ENCODE measurements at places on chromosomes 6 and 20.
A peak's percentile ranks its signal among the peaks of the same experiment; 100 is the strongest.

DNA sequence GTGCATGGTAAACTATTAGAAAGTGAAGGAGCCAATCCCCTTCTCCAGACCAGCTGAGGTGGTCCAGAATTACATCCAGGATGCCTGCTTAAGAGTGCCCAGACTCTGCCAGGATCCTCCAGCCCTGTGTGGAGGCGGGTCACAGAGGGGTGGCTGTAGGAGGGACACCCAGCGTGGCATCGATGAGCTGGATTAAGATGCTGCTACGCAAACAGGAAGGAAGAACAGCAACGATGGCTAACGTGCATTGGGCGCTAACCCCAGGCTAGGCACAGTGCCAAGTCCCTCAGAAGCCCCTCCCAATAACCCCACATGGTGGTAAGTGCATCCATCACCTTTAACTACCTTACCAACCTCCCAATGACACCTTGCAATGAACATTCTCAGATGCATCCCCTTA, 63.9 kb upstream of the MRPS10 start:
- no peak for DNase-seq

DNA sequence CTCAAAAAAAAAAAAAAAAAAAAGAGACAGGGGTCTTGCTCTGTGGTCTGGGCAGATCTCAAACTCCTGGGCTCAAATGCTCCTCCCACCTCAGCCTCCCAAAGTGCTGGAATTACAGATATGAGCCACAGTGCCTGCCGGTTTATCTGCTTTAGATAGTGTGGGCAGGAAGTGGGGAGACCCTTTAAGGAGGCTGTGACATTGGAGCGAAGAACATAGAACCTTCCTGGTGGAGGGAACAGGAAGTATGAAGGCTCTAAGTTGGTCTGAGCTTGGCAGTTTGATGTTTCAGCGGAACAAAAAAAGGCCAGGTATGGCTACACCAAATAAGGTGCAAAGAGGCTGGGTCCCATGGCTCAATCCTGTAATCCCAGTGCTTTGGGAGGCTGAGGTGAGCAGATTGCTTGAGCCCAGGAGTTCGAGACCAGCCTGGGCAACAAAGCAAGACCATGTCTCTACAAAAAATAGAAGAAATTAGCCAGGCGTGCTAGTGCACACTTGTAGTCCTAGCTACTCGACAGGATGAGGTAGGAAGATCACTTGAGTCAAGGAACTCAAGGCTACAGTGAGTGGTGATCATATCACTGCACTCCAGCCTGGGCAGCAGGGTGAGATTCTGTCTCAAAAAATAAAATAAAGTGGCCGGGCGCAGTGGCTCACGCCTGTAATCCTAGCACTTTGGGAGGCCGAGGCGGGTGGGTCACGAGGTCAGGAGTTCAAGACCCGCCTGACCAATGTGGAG, 8.7 kb upstream of the ZMYND8 start:
- no peak for DNase-seq

GRCh38 chr20:52422574-52423336, 231.2 kb upstream of the ZFP64 start:
- DNase-seq = no peak

- no peak for DNase-seq
These were observed 34.3 kb upstream of the MCUR1 start for GRCh38 chr6:13848522-13849150.

GRCh38 chr6:35297601-35298481, at the start of gene DEF6:
Gene DEF6 (plus strand): TSS chr6:35297818. CDS start chr6:35297857, 39 bp downstream.
- DNase-seq = peak; percentile 90

- no peak for DNase-seq
These were observed 27.0 kb downstream of the STK4 start for GRCh38 chr20:44993343-44993742.

- no peak for DNase-seq
These were observed 143.4 kb downstream of the ELOVL4 start for GRCh38 chr6:79803917-79804316.

DNA sequence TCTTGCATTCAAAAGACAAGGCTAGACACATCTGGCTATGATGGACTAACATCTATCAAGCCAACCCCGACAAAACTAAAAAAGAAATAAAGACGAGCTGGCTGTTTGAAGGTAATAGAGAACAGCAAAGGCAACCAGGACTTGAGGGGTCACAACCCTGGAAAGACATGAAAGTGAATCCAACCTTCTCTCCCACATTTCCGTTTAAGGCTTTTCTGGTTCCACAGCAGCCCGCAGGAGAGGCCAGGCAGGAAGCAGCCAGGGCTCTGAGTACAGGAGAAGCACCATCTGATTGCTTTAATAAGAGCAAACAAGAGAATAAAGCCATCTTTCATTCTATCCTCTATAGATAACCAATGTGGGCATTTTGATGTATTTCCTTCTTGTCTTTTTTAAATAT, 14.3 kb downstream of the CNKSR3 start:
- no peak for DNase-seq

- DNase-seq = no peak
These were observed 221.8 kb upstream of the SOX4 start for GRCh38 chr6:21371676-21372171.

DNA sequence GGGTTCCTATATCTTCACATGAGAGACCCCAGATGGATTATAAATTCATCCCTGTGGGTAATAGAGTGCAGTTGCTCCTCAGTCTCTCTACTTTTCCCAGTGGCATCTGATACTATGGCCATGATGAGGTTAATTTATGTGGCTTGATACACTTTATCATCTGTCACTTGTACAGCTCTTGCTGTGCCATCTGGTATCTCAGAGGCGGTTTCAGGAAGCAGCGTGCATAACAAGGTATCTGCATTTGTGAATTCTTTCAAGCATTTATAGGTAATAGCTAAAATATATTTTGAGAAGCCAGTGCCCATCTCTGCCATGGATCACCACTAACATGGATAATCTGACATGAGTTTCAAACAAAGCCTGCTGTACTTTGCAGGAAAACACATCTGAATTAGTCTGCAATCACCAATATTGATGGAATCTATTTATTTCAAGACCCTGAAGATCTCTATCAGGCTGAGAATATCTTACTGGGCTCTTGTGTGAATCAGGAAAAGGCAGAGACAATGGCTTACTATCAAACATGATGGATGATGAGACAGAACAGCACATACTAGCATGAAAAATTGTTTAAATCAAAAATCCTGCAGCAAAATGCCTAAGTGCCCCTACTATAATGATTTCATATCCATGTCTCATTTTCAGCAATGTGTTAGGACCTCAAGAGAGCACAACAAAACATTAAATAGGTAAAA, 548.7 kb upstream of the MAP3K7 start:
- peak; percentile 14 for DNase-seq

GRCh38 chr6:18207949-18208348, 52.7 kb downstream of the KDM1B start:
- peak; percentile 18 for DNase-seq

DNA sequence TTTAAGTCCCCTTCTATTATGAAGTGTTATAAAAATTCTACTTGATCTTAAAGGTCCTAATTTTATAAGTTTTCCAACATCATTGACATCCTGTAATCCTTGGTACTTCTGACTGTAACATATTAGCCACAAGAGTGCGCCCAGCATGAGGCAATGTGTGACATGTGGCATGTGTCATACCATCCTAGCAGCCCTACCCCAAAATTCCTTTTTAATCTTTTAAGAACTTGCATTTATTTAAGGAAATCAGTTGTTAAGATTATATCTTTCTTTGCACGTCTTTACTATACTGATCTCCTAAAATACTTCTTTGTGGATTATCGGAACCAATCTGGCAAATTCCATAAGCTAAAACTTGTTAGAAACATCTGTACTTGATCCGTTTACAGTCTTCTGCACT, 167.1 kb upstream of the SLC24A3 start:
- DNase-seq = peak; percentile 42

- DNase-seq = no peak
These were observed 9.3 kb downstream of the MOG start for GRCh38 chr6:29665942-29666825.

DNA sequence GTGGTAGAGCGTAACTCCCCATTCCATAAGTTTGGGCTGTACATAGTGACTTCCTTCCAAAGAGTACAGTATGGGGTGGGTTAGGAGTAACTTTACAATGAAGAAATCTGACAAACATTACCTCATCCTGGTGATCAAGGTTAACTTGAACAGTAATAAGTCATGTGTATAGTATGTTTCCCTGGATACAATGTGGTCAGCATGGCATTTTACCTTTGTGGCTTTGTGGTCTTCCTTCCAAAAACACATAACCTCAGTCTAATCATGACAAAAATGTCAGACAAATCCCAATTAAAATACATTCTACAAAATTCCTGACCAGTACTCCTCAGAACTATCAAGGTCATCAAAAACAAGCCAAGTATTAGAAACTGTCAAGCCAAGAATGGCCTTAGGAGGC, 225.1 kb downstream of the UBE3D start:
- no peak for DNase-seq

DNA sequence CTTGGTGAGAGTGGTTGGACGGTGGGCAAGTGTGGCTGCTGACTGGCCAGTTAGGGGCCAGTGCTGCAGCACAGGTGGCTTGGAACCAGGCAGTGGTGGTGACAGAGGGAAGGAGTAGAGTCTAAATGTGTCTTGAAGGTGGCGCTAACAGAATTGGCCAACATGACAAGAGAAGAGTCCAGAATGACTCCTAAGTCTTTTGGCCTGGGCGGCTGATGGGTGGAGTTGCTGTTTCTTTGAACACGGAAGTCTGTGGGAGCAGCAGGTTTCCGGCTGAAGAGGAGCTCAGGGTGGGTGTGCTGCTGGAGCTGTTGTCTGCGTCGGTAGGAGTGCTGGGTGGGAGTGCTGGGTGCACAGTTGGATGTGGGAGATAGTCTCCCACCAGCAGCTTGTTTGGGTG, 10.1 kb downstream of the LSM14B start:
- DNase-seq = no peak

GRCh38 chr6:87916446-87916845, 131.2 kb upstream of the SPACA1 start:
- peak; percentile 54 for DNase-seq

GRCh38 chr20:61934716-61935530, 130.8 kb downstream of the TAF4 start:
- DNase-seq = no peak

DNA sequence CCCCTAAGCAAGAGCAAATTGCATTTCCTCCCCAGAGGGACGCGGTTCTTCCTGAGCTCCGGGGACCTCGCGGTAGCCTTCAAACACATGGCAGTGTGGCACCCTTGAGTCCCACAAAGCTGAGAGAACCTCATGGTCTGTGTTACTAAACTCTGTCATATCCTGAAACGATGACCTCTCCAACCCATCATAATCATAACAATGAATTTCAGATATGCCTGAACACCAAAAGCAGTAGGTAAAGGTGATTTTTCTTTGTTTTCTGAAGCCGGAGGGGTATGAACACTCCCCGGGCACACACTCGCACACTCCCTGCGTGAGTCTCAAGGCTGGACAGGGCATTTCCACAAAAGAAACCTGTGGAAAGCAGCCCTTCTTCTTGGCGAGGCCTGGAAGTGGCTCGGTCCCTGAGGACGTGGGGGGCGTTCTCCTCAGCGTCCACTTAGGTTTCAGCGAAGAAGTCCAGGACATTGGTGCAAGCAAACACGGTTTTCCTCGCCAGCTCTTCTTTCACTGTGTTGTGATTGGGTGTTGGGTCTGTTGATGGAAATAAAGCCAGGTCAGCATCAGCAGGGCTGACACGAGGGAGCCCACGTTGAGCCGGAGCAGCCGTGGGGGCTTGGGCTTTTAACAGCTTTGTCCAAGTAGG, 183.4 kb downstream of the ERMARD start:
- no peak for DNase-seq

DNA sequence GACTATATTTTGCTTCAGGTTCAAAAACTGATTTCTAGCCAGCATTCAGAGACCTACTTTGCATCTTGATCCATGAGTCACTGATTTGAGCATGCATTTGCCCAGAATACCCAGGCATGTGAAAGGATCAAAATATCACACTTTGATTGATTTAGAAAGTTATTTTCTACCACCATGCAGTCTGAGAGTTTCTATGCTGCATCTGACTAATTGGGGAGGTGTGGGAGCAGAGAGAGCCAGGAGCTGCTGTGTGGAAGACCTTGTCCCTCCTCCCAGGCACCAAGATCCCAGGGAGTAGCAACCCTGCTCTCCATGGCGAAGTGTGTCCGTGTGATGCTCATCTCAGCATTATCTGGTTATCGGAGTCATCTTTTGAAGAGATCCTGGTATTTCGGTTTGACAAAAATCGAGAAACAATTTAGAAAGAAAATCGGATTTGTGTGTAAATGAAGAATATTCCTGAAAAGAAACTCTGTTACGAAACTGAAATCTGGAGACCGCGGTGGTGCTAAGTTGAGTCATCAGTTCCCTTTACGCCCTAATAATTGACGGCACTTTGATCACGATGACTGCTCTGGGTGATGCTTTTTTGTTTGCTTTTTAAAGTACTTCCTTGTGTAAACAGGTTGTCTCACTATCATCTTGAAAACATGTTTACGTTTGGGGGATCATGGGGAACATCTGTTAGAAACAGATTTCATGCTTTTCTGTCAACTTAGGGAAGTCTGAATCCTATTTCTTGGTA, 193.4 kb downstream of the BACH2 start:
- no peak for DNase-seq

GRCh38 chr6:122609881-122610689, at the start of gene PKIB:
Gene PKIB (plus strand): TSS chr6:122610405. CDS start chr6:122717795, 107,390 bp downstream.
- DNase-seq = peak; percentile 92

DNA sequence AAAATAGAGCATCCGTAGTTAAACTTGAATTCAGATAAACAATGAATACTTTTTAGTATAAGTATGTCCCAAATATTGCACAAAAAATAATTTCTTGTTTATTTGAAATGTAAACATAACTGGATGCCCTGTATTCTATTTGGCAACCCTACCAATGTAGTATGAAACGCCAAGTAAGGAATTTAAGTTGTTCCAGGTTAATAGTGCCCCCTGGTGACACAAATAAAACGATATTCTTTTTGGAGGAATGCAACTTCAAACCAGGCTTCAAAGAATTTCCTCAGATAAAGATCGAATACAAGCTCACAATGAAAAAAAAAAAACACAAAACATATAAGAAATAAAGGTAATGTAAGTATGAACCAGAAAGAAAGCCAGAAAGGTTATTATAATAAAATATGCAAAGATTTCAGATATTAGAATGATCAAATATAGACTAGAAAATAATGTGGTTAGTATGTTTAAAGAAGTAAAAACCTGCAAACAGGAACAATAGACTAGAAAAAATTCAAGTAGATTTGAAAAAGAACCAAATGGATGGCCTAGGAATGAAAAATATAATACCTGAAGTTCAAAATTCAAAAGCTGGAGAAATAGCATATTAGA, 18.4 kb upstream of the AKAP7 start:
- peak; percentile 66 for DNase-seq

DNA sequence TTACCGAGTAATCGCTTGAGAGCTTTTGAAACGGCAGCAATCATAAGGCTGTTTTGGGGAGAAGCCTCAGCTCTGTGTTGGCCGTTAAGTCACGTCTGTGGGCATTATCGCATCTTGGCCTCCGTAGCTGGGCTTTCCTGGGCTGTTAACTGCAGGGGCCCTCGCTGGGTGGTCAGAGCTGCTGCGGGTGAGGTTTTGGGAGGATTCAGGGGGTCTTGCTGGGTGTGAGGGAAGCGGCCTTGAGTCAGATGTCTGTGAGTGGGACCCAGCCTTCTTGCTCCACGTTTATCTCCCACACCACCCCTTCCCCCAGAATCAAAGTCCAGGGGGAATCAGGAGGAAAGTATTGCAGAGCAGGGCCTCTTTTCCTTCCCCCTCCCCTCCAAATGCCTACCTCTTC, 3.2 kb upstream of the APCDD1L start:
- no peak for DNase-seq

- DNase-seq = peak; percentile 30
These were observed 56.5 kb upstream of the DST start for GRCh38 chr6:56699066-56699654.

GRCh38 chr20:13061381-13061780, 52.6 kb downstream of the SPTLC3 start:
- DNase-seq = no peak

GRCh38 chr6:56366141-56366852, 118.9 kb upstream of the COL21A1 start:
- DNase-seq = no peak

All from NCI-H82 (cell line).